ENCODE measurements at places on chromosomes 7 and 10.

- DNase-seq: peak; percentile 0
These were observed 129.1 kb upstream of the CHST15 start for GRCh38 chr10:124222318-124222987.

DNA sequence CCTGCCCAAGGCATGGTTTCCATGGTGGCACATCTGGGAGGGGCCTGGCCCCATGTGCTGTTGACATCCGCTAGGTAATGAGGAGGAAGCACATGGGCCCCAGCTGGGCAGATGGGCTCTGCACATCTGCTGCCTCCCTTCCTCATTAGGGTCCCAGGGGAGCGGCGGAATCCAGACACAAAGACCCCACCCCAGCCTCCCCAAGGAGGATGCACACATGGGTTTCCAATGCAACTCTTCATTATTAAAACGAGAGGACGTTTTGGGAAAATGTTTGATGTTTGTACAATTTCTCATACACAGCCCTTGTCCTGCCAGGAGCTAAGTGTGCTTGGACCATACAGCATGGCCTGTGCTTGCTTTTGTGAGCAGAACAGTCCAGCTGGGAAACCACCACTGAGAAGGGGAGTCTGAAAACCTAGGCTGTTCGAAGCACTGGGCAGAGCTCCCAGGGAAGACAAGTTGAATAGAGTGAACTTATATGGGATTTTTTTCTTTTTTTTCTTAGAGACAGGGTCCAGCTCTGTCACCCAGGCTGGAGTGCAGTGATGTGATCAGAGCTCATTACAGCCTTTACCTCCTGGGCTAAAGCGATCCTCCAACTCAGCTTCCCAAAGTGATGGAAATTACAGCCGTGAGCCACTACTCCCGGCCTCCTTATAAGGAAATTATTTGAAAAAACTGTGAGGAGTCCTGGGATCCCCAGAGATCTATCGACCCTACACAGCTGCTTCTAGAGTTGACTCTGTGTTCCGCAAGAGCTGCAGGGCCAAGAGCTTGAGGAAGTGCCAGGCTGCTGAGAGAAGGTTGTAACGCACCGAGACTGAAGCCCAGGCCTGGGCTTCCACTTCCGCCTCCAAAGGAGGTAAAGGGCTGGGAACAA lies 23.4 kb downstream of the FAM107B start:
- DNase-seq: peak; percentile 24

DNA sequence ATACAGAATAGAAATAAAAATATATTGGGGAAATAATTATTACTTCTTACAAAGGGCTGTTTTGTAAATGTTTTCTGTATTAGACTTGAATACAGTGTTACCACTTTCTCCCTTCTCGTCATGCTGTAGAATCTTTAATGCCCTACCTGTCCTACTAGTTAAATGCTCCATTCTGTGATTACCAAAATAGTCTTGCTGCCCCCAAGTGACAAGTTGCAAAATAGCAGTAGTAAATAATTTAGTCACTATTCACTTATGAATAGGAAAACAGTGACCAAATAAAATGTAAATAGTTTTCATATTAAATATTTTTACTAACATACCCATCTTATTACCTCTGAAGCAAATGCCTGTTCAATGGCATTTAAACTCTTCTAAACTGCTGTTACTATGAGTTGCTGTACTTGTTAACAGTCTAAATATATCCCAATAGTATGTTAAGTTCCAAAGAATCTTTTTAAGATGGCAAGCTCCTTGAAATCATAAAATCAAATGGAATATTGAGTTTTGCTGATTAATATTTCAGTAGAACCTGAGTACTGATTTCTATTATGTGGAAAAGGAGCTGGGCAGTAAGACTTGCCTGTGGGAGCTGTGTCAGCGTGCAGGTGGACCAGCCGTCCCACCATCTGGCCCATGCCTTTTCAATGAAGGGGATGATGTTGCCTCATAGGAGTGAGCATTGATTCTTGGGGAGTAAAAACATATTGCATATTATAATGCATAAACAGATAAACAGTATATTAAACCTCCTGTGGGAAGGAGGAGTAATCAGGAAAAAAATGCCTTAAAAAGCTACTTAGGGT lies 18.1 kb upstream of the OIT3 start:
- DNase-seq: peak; percentile 13

GRCh38 chr7:101238226-101239182 lies 902 bp upstream of the CLDN15 start:
- no peak for DNase-seq

DNA sequence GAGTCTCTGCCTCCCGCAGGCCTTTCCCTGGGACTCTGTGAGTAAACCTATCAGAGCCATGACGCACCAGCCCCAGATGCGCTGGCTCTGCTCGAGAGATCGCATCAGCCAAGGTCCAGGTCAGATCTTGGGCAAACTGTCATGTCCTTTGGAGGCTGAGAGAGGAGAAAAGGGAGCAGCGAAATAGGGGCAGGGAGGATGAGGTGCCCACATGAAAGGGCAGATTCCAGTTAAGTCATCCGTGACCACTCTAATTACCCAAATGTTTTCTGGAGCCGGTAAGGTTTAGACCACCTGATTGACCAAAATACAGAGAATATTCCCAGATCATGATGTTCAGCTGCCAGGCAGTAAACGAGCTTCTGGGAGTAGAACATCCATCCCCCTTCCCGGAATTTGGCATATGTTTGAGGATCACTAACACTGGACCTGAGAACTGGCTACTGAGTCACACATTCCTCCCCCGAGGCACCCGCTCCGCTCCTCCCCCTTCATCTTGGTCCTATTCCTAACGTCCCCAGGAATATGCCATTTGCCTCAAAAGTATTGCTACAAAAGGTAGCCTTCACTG lies 88.0 kb downstream of the FGFR2 start:
- DNase-seq: no peak

DNA sequence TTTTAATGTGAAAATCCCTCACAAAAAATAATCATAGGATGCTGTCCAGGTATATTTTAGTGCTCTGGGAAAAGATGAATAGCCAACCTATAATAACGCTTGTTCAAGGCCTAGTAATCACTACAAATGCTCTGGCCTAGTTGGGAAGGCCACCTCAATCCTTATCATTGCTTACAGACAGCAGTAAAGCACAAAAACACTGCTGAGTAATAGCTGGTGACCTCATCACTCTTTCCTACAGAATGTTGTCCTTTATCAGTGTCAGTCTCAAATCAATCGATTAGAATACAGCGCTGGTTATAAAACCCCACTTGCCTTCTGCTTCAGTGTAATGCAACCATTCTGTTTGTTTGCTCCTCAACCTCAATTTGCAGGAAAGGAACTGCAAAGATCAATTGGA lies 72.6 kb upstream of the STEAP1 start:
- DNase-seq: no peak

DNA sequence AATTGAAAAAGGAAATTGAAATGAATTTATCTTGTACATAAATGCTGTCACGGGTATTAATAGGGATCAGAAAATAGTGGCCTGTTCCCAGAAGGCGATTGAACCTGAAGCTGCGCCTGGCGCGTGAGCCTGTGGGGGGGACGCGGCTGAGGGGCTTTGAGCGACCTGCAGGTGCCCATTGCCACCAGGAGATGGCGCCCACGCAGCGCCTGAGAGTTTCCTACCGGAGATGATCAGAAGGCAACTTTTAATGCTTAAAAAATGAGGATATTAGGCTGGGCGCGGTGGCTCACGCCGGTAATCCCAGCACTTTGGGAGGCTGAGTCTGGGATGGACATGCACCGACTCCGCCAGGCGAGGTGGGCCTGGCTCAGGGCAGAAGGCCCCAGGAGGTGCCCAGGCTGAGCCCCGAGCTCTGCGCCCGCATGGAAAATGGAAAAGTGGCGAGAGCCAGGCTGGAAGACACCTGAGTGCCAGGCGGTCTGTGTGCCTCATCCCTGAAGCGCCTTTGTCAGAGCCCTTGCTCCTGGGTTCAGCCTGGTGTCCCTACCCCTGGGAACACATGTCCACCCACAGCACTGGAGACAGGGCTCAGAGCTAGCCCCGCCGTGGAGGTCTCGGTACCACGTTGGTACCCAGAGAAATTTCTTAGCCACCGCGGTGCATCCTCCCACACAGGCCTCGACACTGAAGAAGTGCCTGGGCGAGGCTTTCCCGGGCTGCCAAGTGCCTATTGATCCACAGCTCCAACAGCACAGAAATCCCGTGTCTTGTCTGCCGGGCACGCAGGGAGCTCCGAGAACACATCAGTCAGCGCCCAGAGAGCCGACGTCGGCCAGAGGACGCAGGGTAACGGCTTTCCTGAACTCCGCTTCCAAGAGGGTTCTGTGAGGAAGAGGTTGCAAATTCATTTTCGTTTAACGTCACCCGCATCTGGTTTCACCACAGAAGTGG lies 117.4 kb downstream of the INPP5A start:
- peak; percentile 33 for DNase-seq
